Kidney (tissue), 22 donors: ENCODE measurements at places on chromosomes 6 and 20. TPM values are rescaled to one million over a fixed set of nuclear protein-coding genes. Genes with fewer than 3 reads are reported as not detected.

DNA sequence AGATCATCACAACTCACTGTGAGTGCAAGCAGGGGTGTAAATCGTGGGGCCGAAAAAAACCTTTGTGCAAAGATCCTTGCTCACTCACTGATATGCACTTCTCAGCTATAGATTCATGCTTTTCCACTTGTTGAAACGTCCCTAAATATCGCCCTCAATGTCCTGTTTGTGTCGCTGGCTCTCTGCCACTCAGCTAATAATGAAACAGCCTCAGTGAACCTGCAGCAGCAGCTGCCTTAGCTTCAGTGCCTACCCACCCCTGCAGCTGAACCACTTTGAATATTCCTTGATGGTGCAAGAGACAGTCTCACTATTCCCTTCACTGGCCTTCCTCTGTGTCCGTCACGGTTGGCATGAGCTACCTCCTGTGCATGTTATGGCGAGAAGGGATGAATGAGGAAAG is 128.9 kb upstream of the NAA20 start:
- peaks cover 7% of the 10 kb centered on the region for H3K4me1 ChIP-seq
- no peaks in the 10 kb centered on the region for H3K27me3 ChIP-seq
- peak overlapping the region; percentile 75 for H3K4me3 ChIP-seq
- peak; percentile 46 for DNase-seq
- H3K27ac ChIP-seq = peak overlapping the region; percentile 93
- H3K36me3 ChIP-seq = peaks cover 4% of the 10 kb centered on the region

GRCh38 chr6:110147870-110148269 is 31.6 kb downstream of the WASF1 start:
- H3K4me1 ChIP-seq = no peaks in the 10 kb centered on the region
- H3K27me3 ChIP-seq = no peaks in the 10 kb centered on the region
- H3K4me3 ChIP-seq = no peak overlapping the region
- H3K27ac ChIP-seq = no peak overlapping the region

TMEM151B gene
- total RNA-seq = not detected

DNA sequence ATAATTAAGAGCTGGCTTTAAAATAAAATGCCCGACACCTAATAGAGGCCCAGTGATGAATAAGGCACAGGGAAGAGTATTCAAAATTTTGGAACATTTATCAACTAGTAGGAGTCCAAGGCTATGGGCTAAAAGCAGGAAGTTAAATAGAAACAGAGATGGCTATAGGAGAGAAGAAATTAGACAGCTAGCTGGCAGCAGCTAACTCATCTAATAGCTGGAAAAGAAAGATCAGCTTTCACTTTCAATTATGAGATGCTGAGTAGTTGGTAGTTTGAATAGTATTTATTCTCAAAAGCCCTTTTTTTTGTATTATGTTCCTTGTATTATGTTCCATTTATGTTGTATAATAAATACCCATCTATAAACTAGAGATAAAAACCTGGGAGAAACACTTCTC is 215.7 kb downstream of the SLC35F1 start:
- DNase-seq = no peak
- no peaks in the 10 kb centered on the region for H3K4me1 ChIP-seq
- no peak overlapping the region for H3K4me3 ChIP-seq
- no peaks in the 10 kb centered on the region for H3K27me3 ChIP-seq
- no peak overlapping the region for H3K27ac ChIP-seq

CCN5 gene
- 3.1 TPM for total RNA-seq

DNA sequence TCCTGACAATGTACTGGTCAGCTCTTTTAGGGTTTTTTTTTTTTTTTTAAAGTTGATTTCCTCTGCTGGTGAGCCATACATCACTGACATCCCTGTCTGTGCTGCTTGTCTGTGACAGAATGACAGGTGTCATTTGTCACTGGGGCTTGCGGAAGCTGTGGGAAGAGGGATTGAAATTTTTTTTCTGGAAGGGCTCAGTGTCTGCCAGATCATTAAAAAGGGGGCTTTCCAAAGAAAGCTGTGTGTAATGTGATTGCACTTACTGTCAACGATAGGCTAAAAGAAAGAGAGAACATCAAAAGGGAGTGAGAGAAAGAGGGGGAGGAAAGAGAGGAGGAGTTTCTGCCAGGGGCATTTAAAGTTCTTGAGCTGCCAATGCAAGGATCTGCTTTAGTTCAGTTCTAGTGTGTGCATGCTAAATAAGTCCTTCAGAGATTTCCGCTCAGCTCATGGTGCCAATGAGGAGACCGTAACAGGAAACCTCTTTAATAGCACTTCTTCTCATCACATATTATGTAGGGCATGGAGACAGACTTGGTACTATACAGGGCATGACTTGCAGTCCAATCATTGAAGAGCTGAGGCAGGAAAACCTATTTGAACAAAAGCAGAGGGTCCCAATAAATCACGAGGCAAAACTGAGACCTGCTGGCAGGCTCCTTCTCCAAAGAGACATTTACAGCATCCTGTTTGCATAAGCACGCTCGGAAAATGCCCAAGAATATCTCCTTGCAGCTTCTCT is 177.2 kb downstream of the TSHZ2 start:
- no peaks in the 10 kb centered on the region for H3K4me1 ChIP-seq
- no peak overlapping the region for H3K4me3 ChIP-seq
- H3K36me3 ChIP-seq = no peaks in the 10 kb centered on the region
- no peak for DNase-seq
- no peaks in the 10 kb centered on the region for H3K27me3 ChIP-seq
- no peak overlapping the region for H3K27ac ChIP-seq

DNA sequence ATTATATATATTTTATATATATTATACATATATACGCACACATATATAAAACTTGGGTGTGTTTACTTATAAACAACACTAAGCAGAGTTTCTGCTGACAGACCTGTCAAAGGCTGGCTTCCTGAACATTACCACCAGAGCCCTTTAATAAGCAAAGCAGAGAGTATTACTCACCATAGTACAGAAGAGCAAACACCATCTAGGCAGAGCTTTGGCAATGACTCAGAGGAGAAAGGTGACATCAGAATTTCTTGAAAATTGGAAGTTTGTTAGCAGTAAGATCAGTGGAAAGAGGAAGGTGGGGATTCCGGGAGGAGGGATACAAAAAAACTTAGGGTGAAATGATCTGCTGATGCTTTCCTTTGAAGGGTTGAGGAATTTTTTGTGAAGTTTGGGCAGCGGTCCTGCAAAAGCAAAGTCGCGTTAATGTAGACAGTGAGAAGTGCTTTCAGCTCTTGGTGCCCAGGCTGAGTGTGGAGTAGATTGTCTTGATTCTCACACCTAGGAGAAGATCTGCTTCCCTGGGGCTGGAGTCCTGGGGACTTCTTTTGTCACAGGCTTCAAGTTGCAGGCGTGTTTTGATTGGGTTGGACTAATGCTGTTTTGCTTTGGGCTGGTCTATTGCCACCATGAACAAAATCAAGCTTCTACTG is 109.6 kb upstream of the BACH2 start:
- H3K4me3 ChIP-seq = no peak overlapping the region
- no peaks in the 10 kb centered on the region for H3K27me3 ChIP-seq
- H3K27ac ChIP-seq = no peak overlapping the region
- no peaks in the 10 kb centered on the region for H3K36me3 ChIP-seq

DNA sequence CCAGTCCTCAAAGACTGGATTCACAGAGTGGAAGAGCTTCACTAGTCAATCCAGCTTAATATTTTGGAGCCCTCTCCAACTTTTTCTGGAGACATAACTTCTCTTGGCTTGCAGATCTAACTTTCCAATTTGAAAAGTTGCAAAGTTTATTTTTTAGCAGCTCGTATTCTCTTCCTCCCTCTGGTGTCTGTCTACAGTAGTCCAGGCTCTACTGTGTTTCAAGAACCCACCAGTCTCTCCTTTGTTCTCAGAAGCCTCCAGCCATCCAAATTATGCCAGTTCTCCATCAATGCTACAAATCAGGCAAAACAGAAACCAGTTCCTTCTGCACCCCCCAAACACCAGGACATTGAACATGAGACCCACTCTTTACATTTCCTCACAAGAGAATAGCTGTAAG is 376.1 kb upstream of the OPRM1 start:
- no peak overlapping the region for H3K4me3 ChIP-seq
- no peak for DNase-seq
- H3K27me3 ChIP-seq = no peaks in the 10 kb centered on the region

C20orf202 gene
- total RNA-seq = 0.16 TPM

- H3K4me1 ChIP-seq = no peaks in the 10 kb centered on the region
- H3K27me3 ChIP-seq = no peaks in the 10 kb centered on the region
- no peak for DNase-seq
- no peak overlapping the region for H3K27ac ChIP-seq
These were observed 65.8 kb upstream of the STMND1 start for GRCh38 chr6:17036065-17036393.

GRCh38 chr6:30645989-30646388 is 944 bp upstream of the C6orf136 start:
- no peak overlapping the region for H3K27ac ChIP-seq
- H3K4me1 ChIP-seq = no peaks in the 10 kb centered on the region
- peak overlapping the region; percentile 87 for H3K4me3 ChIP-seq
- no peaks in the 10 kb centered on the region for H3K27me3 ChIP-seq
- H3K36me3 ChIP-seq = peaks cover 10% of the 10 kb centered on the region
- DNase-seq = peak; percentile 22

GRCh38 chr20:20778676-20779075 is 66.2 kb upstream of the RALGAPA2 start:
- no peaks in the 10 kb centered on the region for H3K4me1 ChIP-seq
- H3K36me3 ChIP-seq = no peaks in the 10 kb centered on the region
- no peak for DNase-seq
- H3K27me3 ChIP-seq = no peaks in the 10 kb centered on the region
- H3K4me3 ChIP-seq = no peak overlapping the region
- no peak overlapping the region for H3K27ac ChIP-seq

DNA sequence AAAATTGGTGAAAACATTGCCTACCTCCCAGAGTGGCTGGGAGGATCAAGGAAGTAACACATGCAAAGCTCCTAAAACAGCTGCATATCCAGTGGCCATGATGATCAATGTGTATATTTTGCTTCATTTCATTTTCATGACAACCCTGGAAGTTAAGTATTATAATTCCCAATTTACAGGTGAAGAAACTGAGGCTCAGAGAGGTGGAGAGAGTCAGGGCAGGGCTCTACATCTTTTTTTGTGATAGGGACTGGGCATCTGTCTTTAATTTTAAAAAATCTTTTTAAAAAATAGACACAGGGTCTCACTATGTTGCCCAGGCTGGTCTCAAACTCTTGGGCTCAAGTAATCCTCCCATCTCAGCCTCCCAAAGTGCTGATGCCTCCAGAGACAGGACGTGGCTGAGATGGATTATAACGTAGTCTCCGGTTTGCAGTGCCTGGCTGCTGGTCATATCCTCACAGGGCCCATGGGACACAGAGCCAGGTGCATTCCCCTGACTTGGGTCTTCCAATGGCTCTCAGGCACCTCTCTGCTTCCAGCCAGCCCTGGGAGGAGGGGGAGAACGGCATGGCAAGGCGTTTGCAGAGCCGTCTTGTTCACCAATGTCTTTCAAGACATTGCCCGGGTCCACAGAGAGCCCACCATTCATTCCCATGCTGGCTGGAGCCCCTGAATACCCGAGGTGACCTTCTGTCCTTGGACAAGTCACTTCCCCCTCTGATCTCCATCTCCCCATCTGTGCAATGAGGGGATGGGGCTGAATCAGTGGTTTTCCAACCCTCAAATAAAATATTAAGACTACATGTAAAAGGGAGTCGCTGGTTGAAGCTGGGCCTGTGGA is 38.3 kb downstream of the HNF4A start:
- peak overlapping the region; percentile 62 for H3K4me3 ChIP-seq
- peaks cover 11% of the 10 kb centered on the region for H3K4me1 ChIP-seq
- H3K36me3 ChIP-seq = no peaks in the 10 kb centered on the region
- peak overlapping the region; percentile 34 for H3K27ac ChIP-seq

- H3K27ac ChIP-seq = no peak overlapping the region
- no peak for DNase-seq
- H3K4me3 ChIP-seq = no peak overlapping the region
- H3K36me3 ChIP-seq = peaks cover 2% of the 10 kb centered on the region
- H3K27me3 ChIP-seq = no peaks in the 10 kb centered on the region
These were observed 15.6 kb downstream of the SPATA2 start for GRCh38 chr20:49899541-49900383.

BMP5 gene
- total RNA-seq = 0.76 TPM

DNA sequence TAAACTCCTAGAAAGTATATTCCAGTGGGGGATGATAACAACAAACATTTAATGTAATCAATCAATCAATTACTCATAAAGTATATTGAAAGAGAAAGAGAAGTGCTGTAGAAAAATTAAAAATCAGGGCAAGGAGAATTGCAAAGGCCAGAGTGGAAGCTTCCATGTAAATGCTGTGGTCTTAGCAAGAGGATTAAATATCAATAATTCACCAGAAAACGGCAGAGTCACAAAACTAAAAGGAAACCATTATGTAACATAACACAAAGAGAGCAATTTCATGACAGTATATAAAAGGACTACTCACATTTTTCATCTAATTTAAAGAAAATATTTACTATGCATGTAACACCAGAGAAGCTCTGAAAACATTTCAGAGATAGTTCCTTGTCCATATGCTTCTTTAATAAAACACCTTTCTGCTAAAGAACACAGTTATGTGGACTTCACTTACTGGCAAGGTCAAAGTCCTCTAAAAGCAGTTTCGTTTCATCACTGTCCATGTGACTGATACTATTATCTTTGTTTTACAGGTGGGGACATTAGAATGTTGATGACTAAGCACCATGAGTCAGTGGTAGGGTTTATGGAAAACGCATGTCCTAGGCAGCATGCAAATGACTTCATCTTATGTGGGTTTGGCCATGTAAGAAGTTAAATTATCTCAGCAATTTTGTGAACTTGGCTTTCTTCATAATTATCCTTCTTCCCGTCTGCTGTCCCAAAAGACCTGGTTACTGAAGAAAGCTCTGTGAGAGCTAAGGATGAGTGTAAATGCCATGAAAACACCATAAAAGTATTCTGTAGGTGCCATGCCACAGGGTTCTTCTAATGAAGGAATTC is 185.8 kb upstream of the TENT5A start:
- no peaks in the 10 kb centered on the region for H3K36me3 ChIP-seq
- no peak overlapping the region for H3K27ac ChIP-seq
- DNase-seq = no peak
- no peaks in the 10 kb centered on the region for H3K27me3 ChIP-seq

DNA sequence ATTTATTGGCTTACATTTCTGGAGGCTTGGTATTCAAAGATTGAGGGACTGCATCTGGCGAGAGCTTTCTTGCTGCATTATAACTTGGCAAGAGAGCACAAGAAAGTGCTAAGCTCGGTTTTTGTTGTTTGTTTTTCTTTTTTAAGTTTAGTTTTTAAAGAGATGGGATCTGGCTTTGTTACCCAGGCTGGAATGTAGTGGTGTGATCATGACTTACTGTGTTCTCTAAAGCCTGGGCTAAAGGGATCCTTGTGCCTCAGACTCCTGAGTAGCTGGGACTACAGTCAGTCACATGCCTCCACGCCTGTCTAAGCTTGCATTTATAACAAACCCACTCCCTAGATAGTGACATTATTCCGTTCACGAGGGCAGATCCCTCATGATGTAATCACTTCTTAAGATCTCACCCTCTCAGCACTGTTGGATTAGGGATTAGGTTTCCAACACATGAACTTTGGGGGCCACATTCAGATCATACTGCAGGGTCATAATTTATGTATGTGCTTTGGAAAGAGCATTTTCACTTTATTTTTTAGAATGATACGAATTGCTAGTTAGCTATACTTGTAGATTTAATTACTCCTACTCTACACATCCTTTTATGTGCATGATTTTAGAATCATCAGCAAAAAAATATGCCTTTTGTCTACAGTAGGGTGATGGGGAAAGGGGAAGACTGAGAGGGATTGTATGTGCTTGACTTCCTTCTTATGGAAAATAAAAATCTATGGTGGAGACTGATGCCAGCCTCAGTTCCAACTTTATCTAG is 167.8 kb downstream of the JARID2 start:
- peak; percentile 66 for DNase-seq
- peaks cover 5% of the 10 kb centered on the region for H3K4me1 ChIP-seq
- no peaks in the 10 kb centered on the region for H3K36me3 ChIP-seq
